ENCODE measurements at places on chromosomes 12 and 14. TPM values are rescaled to one million over a fixed set of nuclear protein-coding genes. Genes with fewer than 3 reads are reported as not detected.

DNA sequence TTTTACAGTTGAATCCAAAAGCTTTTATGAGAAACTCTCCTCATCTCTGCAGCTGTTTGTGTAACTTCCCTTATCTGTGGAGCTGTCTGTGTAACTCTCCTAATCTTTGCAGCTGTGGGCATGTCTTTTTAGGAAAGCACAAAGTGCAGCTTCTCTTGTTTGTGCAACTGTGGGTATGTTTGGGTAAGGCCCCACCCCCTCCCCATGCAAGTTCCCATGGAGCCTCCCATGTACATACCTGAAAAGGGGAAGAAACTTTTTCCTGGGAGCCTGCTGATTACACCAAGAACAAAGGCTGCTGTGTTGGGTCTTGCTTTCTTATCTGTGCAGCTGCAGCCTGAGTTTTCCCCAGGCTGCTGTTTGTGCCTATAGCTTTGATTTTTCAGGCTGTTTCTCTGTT is 42.7 kb upstream of the CDKN3 start:
- no peak overlapping the region for H3K4me3 ChIP-seq
- DNase-seq = no peak
- no peak overlapping the region for H3K27ac ChIP-seq
- peaks cover 26% of the 10 kb centered on the region for H3K27me3 ChIP-seq
- H3K4me1 ChIP-seq = peaks cover 7% of the 10 kb centered on the region

- peaks cover 8% of the 10 kb centered on the region for H3K36me3 ChIP-seq
- peak within 1 kb of the TSS; percentile 83 for H3K27ac ChIP-seq
- peak; percentile 91 for DNase-seq
- peaks cover 28% of the 10 kb centered on the region for H3K4me1 ChIP-seq
- H3K4me3 ChIP-seq = peak within 1 kb of the TSS; percentile 90
Observed at GRCh38 chr14:52791223-52792096, at the start of gene GNPNAT1. TSS of gene GNPNAT1 (minus strand) at chr14:52791607. CDS start at chr14:52784650, 6,957 bp downstream.

MYG1 gene
- 47.9 TPM for total RNA-seq

BHLHE41 gene
- not detected for total RNA-seq

DNA sequence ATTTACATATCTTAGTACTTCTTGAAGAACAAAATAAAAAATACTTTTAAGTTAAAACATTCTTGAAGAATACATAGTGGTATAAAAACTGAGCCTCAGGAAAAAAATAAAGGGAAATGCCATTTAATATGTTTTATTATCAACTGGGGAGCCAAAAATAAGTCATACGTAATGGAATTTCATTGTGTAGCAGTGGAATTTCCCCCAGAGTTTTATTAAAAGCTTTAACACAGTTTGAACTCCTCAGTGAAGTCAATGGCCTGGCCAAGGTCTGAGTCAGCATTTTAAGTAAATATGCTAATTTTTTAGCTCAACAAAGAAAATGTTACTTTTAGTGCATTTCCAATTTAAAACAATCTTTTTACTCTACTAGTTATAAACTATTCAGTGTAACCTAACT is 350.1 kb upstream of the ATP2B1 start:
- H3K27me3 ChIP-seq = no peaks in the 10 kb centered on the region
- no peaks in the 10 kb centered on the region for H3K36me3 ChIP-seq
- no peak overlapping the region for H3K4me3 ChIP-seq
- H3K27ac ChIP-seq = no peak overlapping the region
- no peaks in the 10 kb centered on the region for H3K4me1 ChIP-seq

GRCh38 chr12:43331935-43332334 is 220.1 kb downstream of the ADAMTS20 start:
- H3K27ac ChIP-seq = no peak overlapping the region
- no peak for DNase-seq
- no peaks in the 10 kb centered on the region for H3K4me1 ChIP-seq
- no peaks in the 10 kb centered on the region for H3K27me3 ChIP-seq
- no peak overlapping the region for H3K4me3 ChIP-seq

DNA sequence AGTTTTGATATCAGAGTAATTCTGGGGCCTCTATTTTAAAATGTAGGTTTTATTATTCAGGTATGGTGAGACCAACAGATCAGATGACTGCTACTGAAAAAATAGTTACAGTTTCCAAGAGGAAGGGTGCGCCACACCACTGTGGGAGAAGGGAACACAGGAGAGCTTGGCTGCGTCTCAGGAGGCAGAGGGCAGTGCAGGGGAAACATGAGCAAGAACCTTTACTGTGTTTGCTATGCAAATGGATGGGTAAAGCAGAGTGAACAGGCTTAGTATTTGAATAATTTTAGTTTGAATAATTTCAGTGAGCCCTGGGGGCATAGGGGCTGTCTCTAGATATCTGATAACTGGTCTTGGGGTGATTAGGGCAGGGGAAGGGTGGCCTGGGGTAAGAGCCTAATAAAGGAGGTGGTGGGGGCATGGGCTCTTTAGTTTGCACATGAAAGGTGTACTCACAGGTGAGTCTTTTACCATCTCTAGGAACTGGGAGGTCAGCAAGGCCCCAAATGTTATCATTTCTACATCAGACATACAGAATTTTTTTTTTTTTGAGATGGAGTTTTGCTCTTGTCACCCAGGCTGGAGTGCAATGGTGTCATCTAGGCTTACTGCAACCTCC is 196.8 kb upstream of the NEDD1 start:
- H3K4me1 ChIP-seq = no peaks in the 10 kb centered on the region
- H3K36me3 ChIP-seq = no peaks in the 10 kb centered on the region
- no peak for DNase-seq
- no peak overlapping the region for H3K4me3 ChIP-seq
- H3K27ac ChIP-seq = no peak overlapping the region
- peaks cover 9% of the 10 kb centered on the region for H3K27me3 ChIP-seq

SOX5 gene
- total RNA-seq = not detected

DNA sequence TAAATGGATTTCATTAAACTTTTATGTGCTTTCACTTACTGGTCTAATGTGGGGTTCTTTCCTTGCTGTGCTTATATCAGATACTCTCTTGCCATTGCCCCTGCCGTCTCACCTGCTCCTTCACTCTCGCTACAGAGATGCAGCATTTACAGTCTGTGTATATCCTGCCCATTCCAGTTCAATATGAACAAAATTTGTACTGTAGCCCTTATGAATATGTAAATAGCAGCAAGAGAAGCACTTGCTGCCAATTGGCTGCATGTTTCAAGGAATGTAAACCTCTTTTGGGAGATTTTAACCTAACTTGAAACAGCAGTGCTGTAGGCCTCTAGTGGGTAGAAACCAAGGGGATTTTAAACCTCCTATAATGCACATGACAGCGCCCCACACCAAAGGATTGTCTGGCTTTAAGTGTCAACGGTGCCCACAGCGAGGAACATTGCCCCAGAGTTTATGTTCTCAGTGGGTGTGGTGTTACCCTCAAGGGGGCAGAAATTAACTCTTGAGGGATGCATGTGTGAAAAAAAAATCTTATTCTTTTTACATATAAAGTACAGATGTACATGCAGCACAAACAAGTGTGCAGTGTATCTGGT is 19.1 kb downstream of the PCNX1 start:
- peaks cover 13% of the 10 kb centered on the region for H3K36me3 ChIP-seq
- no peak overlapping the region for H3K27ac ChIP-seq
- peaks cover 41% of the 10 kb centered on the region for H3K4me1 ChIP-seq
- no peak overlapping the region for H3K4me3 ChIP-seq

Data from activated CD4-positive, alpha-beta T cell treated with anti-CD3 and anti-CD28 coated beads, Interleukin-2, amount 10 ng/mL, durations not matched to agents 7 days and 5 days (primary cell).